ENCODE measurements at places on chromosomes 11 and 22. TPM values are rescaled to one million over a fixed set of nuclear protein-coding genes. Genes with fewer than 3 reads are reported as not detected.

Gene PLEKHB1
- polyA plus RNA-seq = 50.3 TPM

Gene GGTLC2
- polyA plus RNA-seq = not detected

Gene ANO5
- not detected for polyA plus RNA-seq

Gene KRTAP5-9
- polyA plus RNA-seq = not detected

Gene KCNQ1OT1
- polyA plus RNA-seq = 0.09 TPM

Gene NLRX1
- 5.6 TPM for polyA plus RNA-seq

Gene CRYAB
- polyA plus RNA-seq = not detected

Gene SGSM1
- 0.44 TPM for polyA plus RNA-seq

Gene HBG2
- polyA plus RNA-seq = 1.0 TPM

Gene PHOX2A
- not detected for polyA plus RNA-seq

Gene UBTFL1
- not detected for polyA plus RNA-seq

Gene UBQLNL
- not detected for polyA plus RNA-seq

Gene SCT
- polyA plus RNA-seq = not detected

All from IgD-negative memory B cell (primary cell).